Right kidney (tissue), 9 donors: ENCODE measurements at places on chromosomes 7 and 10.
A peak's percentile ranks its signal among the peaks of the same experiment; 100 is the strongest.

GRCh38 chr10:43671659-43672531 lies 23.2 kb upstream of the ZNF32 start:
- peak; percentile 66 for DNase-seq

DNA sequence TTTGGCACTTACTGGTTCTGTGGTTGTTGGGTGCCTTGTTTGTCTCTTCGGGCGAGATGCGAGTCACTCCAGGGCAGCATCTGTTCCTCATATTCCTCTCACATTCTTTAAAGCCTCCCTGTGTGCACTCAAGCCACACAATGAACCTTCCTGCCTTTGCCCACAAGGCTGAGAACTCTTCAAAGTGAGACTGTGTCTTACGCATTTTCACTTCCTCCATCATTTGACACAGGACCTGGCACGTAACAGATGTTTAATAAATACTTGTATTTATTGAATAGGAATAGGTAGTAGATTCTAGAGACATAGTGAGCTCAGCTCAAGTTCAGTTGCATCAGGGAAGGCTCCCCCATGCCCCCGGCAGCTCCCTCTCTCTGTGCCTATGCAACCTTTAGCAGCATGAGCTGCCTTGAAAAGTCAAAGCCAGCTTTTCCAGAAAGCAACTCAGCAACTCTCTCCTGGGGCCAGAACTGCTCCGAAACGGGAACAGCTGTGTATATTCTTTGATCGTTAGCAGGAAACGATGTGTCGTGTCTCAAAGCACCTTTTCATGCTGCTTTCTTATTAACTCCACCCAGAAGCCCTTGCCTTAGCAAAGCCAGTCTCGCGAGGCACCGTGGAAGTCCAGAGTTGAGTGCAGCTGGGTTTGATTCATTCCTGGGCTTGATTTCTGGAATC lies 97.5 kb downstream of the PFKFB3 start:
- DNase-seq: no peak

- DNase-seq: peak; percentile 42
Measured at GRCh38 chr7:25750744-25751508, 401.1 kb upstream of the NFE2L3 start.

GRCh38 chr7:25454562-25455041 lies 226.3 kb upstream of the NPVF start:
- peak; percentile 6 for DNase-seq

DNA sequence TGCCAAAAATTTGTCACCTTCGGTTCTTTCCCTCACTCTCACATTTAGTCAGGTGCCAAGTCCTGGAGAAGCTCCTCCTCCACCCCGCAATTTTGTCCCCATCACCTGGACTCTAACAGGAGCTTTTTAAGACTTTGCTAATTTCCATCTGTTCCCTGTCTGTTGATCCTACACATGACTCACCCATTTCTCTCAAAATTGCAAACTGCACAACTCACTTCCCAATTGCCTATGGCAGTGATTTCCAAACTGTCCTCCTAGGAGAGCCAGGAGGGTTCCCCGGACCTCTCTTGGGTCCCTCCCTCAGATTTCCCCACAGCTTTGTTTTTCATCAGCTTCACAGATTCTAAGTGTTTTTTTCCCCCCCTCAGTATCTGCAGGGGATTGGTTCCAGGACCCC lies 120.3 kb downstream of the WNT2 start:
- no peak for DNase-seq

DNA sequence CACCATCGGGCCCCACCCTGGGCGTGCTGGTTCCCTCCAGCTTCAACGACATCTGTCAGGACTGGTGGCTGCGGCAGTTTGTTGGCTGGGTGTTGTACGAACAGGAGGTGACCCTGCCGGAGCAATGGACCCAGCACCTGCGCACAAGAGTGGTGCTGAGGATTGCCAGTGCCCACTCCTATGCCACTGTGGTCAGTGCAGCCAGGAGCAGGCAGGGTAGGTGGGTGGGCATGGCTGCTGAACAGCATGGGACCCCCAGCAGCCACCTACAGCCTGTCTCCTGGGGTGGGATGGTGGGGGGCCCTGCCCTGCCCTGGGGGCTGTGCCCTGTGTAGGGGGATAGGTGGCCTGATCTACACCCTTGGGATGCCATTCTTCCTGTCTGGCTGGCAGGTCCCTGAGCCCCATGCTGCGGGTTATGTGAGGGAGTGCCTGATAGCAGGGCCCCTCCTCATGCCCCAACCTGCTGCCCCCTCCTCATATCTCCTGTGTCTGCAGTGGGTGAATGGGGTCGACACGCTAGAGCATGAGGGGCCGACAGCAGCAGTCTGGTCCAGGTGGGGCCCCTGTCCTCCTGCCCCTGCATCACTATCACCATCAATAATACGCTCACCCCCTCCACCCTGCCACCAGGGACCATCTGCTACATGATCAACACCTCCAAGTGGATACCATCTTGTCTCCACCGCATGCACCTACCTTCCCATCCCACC lies 56.9 kb downstream of the ZNF727 start:
- DNase-seq: no peak

DNA sequence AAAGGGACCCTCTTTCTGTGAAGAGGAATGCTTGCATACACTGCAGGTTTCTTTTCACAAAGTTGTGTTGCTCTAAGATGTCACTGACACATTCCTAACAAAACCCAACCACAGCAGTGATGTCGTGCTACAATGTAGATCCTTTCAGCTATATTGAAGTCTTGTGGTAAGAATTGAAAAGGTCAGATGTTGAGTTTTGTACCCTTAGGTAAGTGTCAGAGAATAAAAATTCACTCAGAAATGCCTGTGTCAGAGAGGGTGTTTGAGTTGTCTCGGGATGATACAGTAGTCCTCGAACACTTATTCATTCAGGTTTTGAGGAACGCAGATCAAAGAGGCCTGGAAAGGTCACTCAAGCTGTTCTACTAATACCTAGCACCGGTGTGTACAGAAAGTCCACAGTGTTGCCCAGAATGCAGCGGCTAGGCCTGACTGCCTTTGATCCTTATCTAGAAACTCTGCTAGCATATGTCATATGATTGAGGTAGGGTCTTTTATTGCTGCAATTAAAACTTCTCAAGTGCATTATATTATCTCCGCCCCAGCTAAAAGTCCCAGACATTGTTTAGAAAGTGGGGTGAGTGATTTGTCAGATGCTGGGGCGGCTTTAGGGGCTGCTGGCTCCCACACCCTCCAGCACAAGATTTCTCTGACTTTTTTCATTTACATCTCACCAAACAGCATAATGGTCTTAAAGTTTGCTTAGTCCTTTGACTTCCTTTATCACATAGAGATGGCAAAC lies 26.0 kb downstream of the RNF32 start:
- DNase-seq: no peak

- DNase-seq: no peak
Measured at GRCh38 chr10:11678074-11678793, 63.9 kb upstream of the ECHDC3 start.

DNA sequence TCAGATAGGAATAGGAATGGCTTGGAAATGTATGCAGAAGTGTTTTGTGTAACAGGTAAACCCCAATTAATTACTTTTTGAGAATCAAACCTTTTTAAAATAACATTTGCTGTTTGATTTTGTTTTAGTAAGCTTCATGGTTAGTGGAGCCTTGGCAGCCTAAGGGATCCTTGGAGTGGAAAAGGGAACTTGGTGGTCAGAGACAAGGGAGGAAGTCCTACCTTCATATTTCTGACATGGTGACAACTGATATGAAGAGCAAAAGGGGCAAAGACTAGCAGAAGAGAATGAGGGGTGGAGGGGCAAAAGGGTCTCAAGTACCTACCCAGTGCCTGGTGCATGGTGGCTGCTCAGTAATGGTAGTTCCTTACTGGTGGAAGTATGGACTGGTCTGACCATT lies 32.3 kb downstream of the AHCYL2 start:
- no peak for DNase-seq

GRCh38 chr10:108452533-108452932 lies 1288.0 kb upstream of the SORCS1 start:
- no peak for DNase-seq

DNA sequence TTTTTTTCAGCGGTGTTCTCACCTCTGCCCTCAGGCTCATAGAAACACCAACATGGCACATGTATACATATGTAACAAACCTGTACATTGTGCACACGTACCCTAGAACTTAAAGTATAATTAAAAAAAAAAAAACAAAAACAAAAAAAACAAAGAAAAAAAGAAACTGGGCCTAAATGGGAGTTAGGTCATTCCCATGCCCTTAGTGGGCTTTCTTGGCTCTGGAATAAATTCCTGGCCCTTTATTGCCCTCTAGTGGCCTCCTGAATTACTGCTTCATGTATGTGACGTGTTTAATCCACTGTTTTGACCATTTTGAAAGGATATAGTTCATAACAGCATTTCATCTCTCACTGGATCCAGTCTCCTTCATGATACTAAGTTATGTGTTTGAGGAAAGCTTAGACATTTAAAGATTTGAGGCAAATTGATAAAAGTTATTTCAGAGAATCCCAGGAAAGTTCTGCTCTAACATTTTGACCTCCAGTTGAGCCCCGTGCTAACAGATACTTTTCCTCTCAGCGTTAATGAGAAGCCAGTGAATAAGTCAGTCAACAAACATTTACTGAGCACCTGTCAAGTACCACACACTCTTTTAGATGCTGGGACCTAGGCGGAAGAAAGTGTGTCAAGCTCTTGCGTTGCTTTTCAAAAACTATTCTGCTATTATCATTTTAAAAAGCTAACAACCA lies 54.7 kb upstream of the SYPL1 start:
- no peak for DNase-seq

- no peak for DNase-seq
Measured at GRCh38 chr7:148385009-148385682, 205.4 kb upstream of the C7orf33 start.

DNA sequence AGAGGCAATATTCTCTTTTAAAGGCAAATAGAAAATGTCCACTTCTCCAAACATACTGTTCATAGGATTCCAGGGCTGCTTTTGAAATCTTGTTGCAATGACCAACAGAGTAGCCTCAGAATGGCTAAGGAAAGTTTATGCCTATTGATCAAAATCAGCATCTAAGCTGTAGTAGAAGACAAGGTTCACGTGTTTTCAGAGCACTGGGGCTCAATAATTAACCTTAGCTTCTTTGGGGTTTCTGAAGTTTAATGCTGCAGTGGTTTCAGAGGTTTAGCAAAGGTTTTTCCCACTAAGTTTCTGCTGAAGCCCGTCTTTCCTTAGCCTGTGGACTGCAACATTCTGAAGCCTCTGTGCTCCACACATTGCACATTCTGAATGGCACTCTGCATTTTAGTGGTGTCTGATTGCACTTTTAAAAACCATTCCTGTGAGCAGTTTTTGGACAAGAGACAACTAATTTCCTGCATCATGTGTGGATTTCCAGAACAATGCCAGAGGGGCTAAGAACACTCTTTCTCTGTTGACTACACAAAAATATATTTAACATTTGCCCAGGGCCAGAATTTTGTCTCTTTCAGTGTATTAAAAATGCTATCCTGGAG lies 342.5 kb downstream of the PTEN start:
- no peak for DNase-seq

DNA sequence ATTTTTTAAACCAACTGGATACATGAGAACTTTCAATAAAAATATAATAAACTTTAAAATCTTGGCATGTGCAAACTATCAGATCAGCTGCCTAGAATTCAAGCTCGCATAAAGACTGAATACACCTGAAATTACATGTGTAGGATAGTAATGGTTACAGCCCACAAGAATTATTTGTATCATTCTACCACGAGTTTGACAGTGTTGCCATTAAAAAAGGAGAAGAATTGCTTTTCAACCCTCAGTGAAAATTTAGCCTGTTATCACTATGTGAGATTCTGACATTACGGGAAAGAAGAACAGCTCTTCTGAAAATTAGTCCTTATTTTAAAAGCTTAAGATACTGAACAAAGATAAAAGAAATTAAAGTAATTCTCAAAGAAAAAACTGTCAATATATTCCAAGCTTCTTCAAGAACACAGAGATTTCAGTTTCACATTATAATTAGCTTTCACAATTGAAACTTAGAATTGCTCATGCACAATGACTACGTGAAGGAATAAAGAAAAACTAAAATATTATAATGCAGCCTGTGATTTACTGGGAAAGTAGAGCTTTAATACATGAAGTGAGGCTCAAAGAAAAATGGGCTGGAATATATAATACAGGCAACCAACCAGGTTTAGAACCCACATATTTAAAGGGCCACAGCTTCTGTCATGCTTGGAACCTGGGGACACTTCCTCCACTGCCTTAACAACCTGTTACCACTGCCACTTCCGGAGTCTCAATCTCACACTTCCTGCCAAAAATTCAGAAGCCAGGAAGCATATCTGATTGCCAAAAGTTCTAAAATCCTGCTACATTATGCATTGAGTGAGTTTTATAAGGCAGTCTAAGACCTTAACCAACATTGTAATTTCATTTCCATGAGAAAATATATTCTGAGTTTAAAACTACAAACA lies 23.2 kb downstream of the TPK1 start:
- no peak for DNase-seq

GRCh38 chr7:680411-681127 lies 45.9 kb upstream of the DNAAF5 start:
- DNase-seq: no peak

GRCh38 chr7:46368871-46369270 lies 447.8 kb upstream of the IGFBP3 start:
- DNase-seq: no peak

GRCh38 chr7:155489158-155489840 lies 31.4 kb downstream of the EN2 start:
- DNase-seq: no peak

- DNase-seq: no peak
Measured at GRCh38 chr7:142353147-142354060, 95.5 kb upstream of the PRSS58 start.

DNA sequence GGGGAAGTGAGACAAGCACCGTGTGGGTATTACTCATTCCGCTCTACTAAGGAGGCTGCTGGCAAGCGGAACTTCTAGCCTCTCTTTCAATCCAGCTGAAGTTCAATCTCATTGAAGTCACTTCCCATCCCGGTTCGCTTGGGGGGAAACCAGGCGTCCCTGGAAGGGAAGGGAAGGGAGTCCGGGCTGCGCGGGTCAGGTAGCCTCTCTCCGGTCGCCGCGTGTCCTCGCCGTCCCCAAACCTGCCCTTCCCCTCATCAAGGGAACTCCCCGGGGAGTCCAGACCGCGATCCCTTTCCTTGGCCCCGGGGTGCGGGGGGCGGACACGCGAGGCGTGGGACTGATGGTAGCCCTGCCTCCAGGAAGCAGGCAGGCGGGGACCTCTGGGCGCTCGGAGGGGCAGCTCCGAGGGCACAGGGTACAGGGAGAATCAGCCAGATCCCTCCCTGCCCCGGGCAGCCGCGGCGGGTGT lies 598 bp upstream of the ZEB1 start:
- DNase-seq: peak; percentile 93

GRCh38 chr10:9362721-9363120 lies 1308.2 kb downstream of the GATA3 start:
- DNase-seq: no peak
